AG09319 (cell line): ENCODE measurements at places on chromosomes 11 and 22.

DNA sequence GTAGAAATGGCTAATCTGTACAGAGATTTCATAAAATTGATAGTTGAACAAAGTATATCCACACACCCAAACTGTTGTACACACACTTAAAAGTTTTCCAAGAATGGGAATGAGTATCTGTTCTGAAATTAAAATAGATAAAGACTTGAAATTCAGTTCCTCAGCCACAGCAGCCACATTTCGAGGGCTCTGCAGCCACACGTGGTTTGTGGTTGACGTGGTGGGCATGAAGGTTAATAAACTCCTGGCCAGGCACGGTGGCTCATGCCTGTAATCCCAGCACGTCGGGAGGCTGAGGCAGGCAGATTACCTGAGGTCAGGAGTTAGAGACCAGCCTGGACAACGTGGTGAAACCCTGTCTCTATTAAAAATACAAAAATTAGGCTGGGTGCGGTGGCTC, 24.0 kb downstream of the TPST2 start:
- DNase-seq, result no peak

- no peak for DNase-seq
Measured at GRCh38 chr11:69930081-69931059, 111.2 kb upstream of the FGF3 start.

- no peak for DNase-seq
Measured at GRCh38 chr11:130527636-130528297, 79.3 kb downstream of the ADAMTS15 start.

DNA sequence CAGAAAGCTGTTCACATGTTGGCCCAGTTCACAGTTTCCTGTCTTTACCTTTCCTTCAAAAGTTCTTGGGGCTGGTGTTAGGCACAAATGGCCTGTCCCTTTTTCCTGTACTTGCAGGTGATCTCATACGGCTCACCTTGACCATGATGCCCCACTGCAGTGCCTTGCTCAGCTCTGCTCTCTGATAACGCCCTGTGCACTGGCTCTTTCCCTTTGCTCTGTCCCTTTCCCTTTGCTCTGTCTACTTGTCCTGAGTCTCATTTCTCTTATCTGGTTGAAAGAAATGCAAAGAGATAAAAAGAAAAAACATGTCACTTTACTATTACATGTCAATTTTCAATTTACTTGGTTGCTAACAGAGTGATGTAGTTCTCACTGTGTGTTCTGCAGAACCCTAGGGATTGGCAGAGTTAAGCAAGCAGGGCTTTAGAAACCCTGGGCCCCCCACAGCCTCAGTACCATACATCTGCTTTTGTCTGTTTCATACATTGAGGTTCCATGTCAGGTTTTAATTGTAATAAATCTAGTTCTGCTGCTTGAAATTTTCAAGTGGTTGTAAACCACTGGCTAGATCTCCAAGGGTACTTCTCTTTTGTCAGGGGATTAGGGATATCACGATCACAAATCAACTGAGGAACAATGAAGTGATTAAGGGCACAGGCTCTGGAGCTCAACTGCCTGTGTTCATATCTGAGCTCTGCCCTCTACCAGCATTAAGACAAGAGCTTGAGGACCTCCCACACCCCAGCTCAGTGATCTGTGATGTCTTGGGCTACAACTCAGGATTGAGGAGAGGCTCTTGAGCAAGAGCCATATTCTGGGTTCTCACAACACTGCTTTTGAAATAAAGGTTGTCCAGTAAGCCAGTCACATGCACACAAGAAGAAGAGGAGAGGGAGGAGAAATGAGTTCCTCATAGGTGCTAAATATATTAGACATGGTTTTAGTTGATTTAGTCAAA, 16.3 kb upstream of the SORL1 start:
- no peak for DNase-seq

GRCh38 chr11:94968334-94968958, 4.9 kb downstream of the CWC15 start:
- peak; percentile 18 for DNase-seq

GRCh38 chr22:49740242-49740641, 87.4 kb downstream of the BRD1 start:
- DNase-seq, result no peak

- DNase-seq, result peak; percentile 18
Measured at GRCh38 chr11:33620423-33621171, 80.0 kb downstream of the C11orf91 start.

DNA sequence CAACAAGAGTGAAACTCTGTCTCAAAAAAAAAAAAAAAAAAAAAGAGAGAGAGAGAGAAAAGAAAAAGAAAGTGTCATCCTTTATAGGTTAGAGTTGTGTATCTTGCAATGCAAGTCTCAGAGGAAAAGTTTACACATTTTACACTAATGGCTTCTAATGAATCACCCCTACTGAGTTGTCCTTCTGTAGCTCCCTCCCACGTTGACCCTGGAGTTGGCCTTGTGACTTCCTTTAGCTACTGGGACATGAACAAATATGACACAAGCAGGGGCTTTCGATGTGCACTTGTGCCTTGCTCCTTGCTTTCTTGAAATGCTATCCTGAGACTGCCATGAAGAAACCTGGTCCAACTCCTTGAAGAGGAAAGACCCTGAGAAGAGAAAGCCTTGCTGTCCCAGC, 2.4 kb upstream of the SMCO4 start:
- no peak for DNase-seq

- no peak for DNase-seq
Measured at GRCh38 chr22:37383341-37383740, 43.9 kb downstream of the ELFN2 start.

DNA sequence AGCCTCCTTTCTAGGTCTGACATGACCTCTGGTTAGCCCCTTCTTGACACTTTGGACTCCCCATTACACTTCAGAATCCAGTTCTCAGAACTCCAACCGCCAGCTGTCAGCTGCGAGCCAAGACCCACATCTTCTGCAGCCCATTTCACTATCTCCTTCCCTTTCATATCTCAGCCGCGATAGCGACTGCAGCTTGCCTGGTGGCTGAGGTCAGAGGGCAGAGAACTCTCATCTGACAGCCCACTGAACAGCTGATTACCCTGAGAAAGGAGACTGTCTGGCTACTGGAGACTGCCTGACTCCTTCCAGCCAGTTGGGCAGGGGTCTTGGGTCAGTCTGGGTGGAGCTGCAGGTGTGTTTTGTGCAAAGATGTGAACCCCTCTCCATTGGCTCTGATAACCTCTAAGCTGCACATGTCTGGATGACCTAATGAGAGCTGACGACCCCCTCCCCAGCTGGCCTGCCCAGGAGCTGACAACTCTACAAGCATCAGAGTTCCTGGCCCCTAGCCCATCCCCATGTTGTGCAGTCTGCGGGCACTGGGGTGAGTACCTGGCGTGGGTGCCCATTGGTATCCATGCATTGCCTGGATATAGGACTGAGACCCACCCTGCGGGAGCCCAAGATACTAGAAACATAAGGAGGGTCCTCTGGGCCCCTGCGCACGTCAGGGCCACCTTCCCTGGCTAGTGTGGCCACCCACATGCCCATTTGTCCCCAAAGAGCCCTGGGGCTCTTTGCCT, 1.1 kb downstream of the CHRM1 start:
- no peak for DNase-seq

GRCh38 chr22:17436382-17436980, 67.2 kb downstream of the CECR2 start:
- no peak for DNase-seq

GRCh38 chr11:44493383-44493782, 72.1 kb upstream of the CD82 start:
- no peak for DNase-seq

DNA sequence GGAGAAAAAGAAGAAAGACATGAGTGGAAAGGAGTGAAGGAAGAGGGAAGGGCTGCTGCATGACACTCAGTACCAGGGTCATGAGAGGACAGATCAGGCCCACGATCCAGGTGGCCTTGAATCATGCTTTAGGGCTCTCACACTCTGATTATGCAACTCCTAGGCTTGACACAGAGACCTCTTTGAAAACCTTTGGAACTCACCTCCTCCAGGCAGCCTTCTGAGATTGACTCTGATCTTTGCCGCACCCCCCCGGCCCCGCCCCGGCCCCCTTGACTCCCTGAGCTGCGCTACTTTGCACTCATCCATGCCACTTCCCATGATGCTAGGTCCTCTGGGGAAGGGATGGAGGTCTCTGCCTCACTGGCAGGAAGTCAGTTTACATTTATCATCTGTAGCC, 10.7 kb downstream of the PTPN5 start:
- no peak for DNase-seq

GRCh38 chr22:28249402-28249801, 330.3 kb upstream of the PITPNB start:
- no peak for DNase-seq

DNA sequence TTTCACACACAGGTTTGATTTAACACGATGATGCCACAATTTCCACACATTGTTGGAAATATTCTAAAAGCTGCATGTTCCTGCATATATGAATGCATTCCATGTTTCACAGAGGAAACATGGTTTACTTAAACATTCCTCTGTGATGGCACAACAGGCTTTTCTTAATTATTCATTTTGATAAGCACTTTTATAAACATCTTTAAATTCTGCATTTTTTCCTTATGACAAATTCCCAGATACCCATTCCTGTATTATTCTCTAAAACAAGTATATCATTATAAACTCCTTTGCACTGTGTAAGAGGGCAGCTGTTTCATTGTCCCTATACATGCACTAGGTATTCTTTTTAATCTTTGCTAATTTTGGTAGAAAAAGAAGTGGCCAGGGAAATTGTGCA, 532.3 kb downstream of the SOX6 start:
- no peak for DNase-seq

DNA sequence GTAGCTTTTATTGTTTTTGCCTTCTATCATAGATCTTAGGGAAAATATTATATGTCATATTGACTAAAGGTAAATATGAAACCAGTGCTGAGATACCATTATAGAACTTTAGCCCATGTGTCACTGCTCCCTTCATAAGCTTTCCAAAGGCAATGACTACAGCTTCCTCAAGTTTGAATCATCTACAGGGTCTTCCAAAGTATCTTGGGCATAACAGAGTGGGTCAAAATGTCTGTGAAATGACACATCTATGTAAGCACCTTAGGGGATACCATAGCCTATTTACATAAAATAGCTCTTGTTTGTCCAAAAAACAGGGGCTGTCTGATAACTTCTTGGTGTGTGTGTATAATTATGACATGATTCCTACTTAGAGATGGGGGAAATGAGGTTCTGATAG, 52.5 kb downstream of the RELT start:
- DNase-seq, result no peak

- no peak for DNase-seq
Measured at GRCh38 chr11:342328-342727, 21.7 kb upstream of the IFITM3 start.

GRCh38 chr11:100640646-100641045, 46.4 kb upstream of the ARHGAP42 start:
- DNase-seq, result no peak

GRCh38 chr11:64834723-64835615, 9.5 kb downstream of the CDC42BPG start:
- DNase-seq, result no peak

- DNase-seq, result no peak
Measured at GRCh38 chr11:85847436-85847835, 7.7 kb upstream of the CCDC83 start.

- no peak for DNase-seq
Measured at GRCh38 chr11:43197379-43197778, 114.4 kb upstream of the API5 start.

DNA sequence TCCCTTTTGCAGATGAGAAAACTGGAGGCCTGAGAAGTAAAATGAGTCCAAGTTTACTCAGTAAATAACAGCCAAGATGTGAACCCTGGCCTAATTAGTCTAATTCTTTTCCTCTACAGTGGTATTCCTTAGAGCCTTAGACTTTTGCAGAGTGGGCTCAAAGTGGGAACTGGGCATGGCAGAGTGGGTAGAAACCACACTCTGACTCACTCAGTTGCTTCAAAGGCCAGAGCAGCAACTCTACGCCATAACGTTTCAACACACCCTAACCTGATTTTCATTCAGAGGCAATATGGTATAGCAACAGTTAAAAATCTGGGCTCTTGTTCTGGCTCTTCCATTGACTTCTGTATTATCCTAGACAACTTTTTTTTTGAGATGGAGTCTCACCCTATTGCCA, 2.8 kb downstream of the THRSP start:
- DNase-seq, result no peak

DNA sequence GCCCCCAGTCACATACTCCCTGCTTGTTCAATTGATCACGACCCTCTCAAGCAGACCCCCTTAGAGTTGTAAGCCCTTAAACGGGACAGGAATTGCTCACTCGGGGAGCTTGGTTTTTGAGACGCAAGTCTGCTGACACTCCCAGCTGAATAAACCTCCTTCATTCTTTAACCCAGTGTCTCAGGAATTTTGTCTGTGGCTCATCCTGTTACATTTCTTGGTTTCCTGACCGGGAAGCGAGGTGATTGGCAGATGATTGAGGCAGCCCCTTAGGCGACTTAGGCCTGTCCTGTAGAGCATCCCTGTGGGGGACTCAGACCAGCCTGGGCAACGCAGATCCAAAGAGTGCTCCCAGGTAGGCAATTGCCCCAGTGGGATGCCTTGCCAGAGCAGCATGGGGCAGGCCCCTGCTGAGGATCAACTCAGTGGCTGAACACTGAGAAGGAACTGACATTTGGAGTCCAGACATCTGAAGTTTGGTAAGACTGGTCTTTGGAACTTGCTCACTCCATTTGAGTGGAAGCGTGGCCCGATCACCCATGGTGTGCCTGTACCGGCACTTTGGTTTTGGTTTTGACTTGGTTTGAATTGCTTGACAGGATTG, 51.5 kb downstream of the NEU3 start:
- DNase-seq, result no peak

DNA sequence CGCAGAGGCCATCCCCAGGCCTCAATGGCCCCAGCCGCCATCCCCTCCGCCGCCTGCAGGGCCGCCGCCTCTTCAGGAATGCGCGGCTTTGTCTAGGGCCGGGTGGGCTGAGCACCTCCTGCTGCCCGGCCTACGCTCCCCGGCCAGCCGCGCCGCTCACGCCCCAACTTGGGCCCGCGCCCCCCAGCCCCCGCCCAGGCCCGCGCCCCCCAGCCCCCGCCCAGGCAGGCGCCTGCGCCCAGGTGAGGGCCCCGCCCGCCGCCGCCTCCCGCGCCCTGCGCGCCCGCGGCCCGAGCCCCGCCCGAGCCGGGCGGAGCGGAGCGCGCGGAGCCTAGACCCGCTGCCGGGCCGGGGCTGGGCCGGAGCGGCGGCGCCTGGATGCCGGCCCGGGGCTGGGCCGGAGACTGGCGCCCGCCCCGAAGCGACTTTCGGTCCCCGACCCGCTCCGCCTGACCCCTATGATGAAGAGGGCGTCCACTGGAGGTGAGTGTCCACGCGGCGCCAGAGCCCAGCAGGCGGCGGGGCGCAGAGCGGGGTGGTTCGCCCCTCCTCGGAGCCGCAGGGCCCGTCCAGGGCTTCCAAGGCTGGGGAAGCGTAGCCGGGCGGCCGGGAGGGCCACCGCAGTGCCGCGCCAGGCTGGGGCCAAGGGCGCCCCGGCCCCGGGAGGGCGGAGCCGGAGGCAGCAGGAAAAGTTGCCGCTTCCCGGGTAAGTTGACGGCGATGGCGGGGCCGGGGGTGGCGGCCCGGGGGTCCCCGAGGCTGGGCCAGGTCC, 34.3 kb upstream of the PRODH start:
- DNase-seq, result no peak
